ENCODE measurements at places on chromosomes 2 and 18. TPM values are rescaled to one million over a fixed set of nuclear protein-coding genes. Genes with fewer than 3 reads are reported as not detected.

- DNase-seq = no peak
These were observed 7.0 kb downstream of the ZEB2 start for GRCh38 chr2:144512891-144513351.

DNA sequence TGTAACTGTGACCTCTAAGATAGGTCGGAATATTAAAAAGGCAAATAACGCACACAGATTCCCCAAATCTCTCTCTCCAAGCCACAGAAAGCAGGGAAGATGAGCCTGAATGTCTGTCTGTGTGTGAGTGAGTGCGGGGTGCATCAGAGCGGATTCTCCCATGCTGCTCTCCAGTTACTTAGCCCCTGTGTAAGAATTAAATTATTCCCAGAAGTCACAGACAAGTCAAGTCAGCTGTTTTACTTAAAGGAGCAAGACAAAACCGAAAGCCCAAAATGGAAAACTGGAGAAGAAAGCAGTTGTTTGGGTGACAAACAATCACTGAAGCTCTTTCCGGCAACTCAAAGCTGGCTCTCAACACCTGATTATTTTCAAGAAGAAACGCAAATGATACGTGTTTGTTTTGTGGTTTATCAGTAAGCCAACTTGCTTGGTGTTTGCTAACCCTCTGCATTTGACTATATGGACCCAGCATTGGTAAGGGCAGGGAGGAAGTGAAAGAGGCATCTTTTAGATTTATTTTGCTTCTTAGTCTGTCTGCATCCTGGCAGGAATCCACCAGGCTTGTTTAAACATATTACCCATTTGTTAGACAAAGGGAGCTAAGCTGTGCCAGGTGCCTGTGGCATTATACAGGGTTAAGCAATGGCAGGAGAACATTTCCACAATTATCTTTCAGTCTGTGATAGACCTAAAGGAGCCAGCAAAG lies 121.5 kb upstream of the CREB1 start:
- no peak for DNase-seq

DNA sequence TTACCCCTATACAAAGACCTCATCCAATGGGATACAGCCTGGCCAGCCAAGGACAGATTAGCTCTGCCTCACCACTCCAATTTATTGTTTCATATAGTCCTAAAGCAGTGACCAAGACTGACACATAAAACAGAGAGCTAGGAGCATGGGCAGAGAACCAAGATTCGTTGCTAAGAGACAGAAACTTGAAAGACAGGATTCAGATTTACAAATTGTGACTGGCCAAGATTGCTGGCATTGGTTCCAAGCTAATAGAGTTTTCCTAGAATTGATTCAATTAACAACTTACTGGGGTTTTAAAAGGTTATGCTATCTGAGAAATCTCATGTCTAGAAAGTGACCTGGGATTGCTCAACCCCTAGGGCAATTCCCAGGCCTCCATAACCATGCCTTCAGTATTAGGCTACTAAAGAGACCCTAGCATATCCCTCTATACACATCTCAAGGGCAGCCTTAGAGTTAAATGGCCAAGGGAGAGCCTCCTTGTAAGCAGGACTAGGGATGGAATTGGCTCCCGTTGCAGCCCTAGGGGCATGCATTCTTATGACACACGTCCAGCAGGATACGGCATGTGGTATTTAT lies 75.6 kb downstream of the ICOS start:
- peak; percentile 4 for DNase-seq

DNA sequence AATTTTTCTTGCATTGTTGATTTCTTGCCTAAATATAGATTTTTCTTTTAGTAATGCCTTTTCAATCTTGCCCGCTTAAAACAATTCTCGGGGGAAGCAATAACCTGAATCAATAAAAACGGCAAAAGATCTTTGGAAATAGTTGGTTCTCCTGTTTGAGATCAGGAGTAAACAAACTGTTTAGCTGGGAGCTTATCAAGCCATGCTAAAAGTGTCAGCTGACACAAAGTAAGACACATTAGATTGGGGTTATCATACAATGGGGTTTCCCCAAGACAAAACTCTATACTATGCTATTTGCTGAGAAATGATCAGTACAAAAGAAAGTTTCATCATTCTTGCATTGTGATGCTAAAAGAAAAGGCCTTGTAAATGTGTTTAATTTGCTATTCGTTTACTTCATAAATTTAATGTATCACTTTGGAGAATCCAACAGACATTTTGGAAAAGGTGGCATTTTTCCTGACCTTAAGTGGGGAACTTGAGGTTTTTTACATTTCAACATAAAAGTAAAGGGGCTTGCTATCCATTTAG lies 46.5 kb downstream of the ATIC start:
- no peak for DNase-seq

GRCh38 chr2:147829106-147829505 lies 15.7 kb upstream of the ACVR2A start:
- DNase-seq = no peak

GRCh38 chr2:116057538-116057937 lies 1615.1 kb downstream of the DPP10 start:
- no peak for DNase-seq

DNA sequence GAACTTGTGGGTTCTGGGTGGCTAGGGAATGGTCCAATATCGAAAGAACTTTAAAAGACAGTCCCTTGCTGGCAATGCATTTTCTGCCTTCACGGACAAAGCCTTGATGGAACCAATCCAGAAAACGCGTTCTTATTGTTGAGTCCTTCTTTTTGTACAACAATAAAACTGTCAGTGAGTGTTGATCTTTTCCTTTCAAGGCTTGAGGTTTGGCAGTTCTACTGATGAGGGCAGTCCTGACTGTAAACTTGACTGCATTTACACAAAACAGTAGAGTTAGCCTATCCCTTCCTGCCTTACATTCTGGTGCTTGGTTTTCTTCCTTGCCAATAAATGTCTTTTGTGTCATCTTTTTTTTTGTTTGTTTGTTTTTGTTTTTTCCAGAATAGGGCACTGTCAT lies 2.5 kb upstream of the UGT1A7 start:
- DNase-seq = no peak

DNA sequence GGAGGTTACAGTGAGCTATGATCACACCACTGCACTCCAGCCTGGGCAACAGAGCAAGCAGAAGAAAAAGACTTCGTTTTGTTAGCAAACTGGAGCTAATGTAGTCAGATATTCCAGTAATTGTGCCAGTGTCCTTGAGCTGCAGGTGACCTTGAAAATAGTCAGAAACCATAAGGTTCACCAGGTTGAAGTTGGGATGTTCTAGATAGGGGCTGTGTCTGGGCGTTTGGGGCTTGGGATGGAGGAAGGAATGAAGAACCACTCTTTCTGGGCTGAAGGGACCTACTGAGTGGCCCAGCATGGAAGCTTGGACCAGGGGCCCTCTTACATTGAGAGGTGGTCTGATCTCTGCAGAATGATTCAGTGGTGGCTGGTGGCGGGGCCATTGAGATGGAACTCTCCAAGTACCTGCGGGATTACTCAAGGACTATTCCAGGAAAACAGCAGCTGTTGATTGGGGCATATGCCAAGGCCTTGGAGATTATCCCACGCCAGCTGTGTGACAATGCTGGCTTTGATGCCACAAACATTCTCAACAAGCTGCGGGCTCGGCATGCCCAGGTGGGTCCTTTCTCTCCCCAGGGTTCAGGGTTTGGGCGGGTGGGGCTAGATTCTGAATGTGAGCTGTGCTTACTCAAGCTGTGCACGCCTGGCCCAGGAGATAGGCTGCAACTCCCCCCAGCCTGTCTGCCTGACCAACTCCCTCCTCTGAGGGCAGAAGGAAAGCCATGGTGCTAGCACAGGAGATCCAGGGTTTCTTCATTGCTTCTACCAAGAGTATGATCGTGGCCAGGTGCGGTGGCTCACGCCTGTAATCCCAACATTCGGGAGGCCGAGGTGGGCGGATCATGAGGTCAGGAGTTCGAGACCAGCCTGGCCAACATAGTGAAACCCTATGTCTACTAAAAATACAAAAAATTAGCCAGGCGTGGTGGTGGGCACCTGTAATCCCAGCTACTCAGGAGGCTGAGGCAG lies 17.1 kb downstream of the CCT7 start:
- DNase-seq = no peak

- DNase-seq = no peak
These were observed 1.3 kb upstream of the TBC1D8 start for GRCh38 chr2:101152272-101153076.

GRCh38 chr2:240898731-240899467 lies 2.9 kb upstream of the MAB21L4 start:
- no peak for DNase-seq

GRCh38 chr2:215773728-215774127 lies 239.6 kb downstream of the MREG start:
- DNase-seq = no peak

- DNase-seq = no peak
These were observed 11.1 kb upstream of the ALPG start for GRCh38 chr2:232395586-232395985.

DNA sequence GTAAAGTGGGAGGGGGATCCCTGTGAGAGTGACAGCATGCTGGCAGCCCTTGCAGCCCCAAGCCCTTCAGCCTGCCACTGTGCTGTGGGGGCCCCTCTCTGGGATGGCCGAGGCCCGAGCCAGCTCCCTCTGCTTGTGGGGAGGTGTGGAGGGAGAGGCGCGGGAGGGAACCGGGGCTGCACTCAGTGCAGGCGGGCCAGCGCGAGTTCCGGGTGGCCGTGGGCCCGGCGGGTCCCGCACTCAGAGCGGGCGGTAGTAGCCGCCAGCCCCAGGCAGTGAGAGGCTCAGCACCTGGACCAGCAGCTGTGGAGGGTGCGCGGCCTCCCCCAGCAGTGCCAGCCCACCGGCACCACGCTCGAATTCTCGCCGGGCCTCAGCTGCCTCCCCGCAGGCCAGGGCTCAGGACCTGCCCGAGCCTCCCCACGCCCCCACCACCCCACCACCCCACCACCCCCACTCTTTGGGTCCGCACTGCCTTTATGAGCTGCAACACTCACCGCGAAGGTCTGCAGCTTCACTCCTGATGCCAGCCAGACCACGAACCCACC lies 208.1 kb downstream of the CDH19 start:
- DNase-seq = no peak

DNA sequence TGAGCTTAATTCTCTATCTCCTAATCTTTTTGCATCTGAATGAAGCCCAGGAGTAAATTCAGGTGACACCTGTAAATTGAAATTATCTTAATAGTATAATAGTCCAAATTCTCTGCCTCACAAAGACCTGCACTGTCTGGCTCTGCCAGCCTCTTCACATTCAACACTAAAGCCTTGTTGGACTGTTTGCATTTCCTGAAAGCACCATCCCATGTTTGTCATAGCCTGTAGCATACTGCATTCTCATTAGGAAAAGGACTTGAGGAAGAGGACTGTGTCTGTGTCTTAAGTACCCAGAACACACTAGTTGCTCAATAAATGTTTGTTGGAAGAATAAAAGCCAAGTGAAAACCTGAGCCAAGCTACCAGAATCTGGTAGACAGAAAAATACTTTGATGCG lies 42.9 kb upstream of the GRHL1 start:
- no peak for DNase-seq

GRCh38 chr18:38602341-38602740 lies 1036.7 kb upstream of the CELF4 start:
- DNase-seq = no peak

DNA sequence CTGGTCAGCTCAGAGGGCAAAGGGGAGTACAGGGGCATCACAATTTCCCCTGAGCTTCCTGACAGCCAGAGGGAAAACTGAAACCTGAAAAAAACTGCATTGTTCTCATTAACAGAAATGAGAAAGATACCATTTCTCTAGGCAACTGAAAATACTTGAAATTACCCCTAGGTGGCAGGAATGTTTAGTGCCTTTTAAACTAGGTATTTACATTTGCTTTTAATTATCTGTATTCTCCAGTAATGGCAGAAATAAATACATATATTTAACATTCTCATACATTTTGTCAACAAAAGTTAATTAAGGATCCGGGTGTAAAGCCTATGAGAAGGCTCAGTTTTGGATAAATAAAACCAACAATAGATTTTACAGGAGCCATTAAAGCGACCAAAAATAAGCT lies 34.5 kb downstream of the RPL31 start:
- DNase-seq = no peak

- DNase-seq = no peak
These were observed 479 bp downstream of the RNMT start for GRCh38 chr18:13726972-13727331.

GRCh38 chr18:22191923-22192322 lies 22.5 kb downstream of the GATA6 start:
- DNase-seq = no peak

GRCh38 chr2:27369471-27370025 lies 590 bp downstream of the EIF2B4 start:
- no peak for DNase-seq

GRCh38 chr2:202069170-202070067 lies 3.6 kb upstream of the KIAA2012 start:
- DNase-seq = no peak

DNA sequence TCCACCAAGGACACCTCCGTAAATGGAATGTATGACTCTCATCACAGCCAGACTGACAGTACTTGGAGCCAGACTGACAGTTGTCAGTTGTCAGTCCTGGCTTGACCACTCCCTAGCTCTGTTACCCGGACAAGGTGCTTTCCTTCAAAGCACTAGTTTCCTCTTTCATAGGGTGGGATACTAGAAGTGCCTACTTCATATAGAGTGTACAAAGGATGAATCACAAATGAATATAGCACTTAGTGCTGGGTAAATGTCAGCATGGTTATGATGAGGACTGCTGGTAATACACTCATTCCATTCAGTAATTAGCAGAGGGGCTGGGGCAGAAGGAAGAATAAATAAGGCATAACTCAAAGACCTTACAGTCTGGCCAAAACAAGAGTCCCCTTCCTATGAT lies 91.4 kb downstream of the ARL4C start:
- no peak for DNase-seq

GRCh38 chr2:190267302-190267701 lies 52.3 kb downstream of the HIBCH start:
- DNase-seq = no peak

DNA sequence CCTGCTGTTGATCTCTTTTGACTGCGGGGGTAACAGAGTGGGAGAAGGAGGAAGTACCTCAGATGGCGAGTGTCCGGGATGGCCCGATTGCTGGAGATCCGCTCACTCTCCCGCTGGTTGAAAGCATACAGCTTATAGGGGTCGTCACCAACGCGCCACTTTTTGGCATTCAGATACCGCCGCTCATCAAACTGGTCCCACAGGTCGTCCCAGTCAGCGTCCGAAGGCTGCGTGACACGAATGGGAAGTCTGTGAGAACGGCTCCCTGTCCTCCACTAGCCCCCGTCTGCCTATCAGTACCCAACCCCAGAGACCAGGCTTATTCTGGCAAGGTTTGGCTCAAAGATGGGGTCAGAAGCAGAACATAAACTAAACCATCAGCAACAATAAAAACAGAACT lies 145.5 kb downstream of the GALNT14 start:
- no peak for DNase-seq

- DNase-seq = no peak
These were observed 28.6 kb downstream of the EPG5 start for GRCh38 chr18:45938488-45938935.

Gene STPG4
- polyA plus RNA-seq = not detected

Gene LIMS2
- not detected for polyA plus RNA-seq

Gene GAD1
- polyA plus RNA-seq = 4.5 TPM

Gene NCKAP1
- 176 TPM for polyA plus RNA-seq

Gene FER1L5
- 0.01 TPM for polyA plus RNA-seq

Gene RETREG2
- 51.3 TPM for polyA plus RNA-seq

Gene TMEM200C
- not detected for polyA plus RNA-seq

Gene SH2D6
- polyA plus RNA-seq = 0.10 TPM

Gene LBX2
- polyA plus RNA-seq = 0.09 TPM
